ENCODE measurements at places on chromosomes 11 and 22. TPM values are rescaled to one million over a fixed set of nuclear protein-coding genes. Genes with fewer than 3 reads are reported as not detected.
A peak's percentile ranks its signal among the peaks of the same experiment; 100 is the strongest.

Gene HEPHL1
- not detected for total RNA-seq

Gene OSBP2
- total RNA-seq = 3.7 TPM

DNA sequence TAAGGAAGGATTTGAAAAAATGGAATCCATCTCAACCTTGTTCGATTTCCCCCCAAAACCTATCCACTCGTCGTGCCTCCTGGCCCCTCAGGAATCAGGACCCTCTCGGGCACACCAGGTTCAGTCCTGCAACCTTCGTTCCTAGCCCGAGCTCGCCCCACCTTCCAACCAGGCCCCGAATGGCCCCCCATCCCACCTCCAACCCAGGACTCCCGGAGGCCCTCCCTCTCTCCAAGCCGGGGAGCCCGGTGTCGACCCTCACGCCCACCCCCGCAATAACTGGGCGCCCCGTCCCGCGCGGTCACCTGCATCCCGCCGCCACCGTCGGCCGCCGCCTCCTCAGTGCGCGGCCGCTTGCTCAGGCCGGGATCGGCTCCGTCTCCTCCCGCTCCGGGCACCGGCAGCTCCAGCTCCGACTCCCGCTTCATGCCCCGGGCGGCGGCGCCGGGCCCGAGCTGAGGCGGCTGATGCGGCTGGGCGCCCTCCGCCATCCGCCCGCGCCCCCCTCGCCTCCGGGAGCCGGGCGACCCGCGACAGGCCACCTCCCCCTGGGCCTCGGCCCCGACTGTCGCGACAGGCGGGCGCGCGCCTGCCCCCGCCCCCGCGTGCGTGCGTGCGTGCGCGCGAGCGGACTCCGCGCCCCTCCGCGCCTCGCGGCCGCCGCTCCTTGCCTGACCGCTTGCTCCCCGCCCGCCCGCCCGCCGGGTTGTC is 534 bp downstream of the RBFOX2 start:
- DNase-seq = peak; percentile 51

Gene ANKK1
- not detected for total RNA-seq

Gene TRABD
- 111 TPM for total RNA-seq

DNA sequence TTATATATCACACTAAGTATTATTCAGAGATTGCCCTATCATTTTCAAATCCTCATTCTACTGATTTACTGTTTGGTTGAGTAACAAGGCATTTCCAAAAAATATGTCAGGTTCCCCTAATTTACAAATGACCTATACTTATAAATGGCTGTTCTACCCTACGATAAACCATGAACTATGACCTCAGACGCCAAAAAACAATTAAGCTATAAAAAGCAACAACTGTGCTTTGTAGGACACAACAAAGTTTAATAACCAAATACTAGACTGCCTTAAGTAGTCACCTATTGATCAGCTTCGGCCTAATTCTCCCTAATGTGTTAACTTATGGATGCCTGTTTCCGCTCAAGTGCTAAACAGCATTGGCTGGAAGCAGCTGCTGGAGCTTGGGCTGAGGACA is 53.2 kb downstream of the PICALM start:
- no peak for DNase-seq

Gene C1QTNF6
- total RNA-seq = 6.8 TPM

DNA sequence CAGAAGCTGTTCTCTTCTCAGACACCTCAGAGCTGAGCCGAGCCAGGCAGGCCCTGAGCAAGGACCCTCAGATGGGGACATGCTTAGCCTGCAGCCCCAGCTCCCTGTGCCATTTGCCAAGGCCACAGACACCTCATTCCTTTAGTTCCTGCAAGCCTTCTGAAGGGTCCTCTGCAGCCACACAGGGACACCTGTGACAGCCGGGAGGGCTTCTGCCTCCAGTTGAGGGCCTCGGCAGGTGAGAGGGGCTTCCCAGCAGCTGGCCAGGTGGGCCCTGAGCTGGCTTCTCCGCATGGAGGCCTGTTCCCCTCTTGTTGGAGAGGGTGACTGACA is 18.2 kb downstream of the INCENP start:
- peak; percentile 42 for DNase-seq

Gene APOL4
- 2.5 TPM for total RNA-seq

- no peak for DNase-seq
These were observed 295.6 kb downstream of the DDX10 start for GRCh38 chr11:108960501-108960900.

DNA sequence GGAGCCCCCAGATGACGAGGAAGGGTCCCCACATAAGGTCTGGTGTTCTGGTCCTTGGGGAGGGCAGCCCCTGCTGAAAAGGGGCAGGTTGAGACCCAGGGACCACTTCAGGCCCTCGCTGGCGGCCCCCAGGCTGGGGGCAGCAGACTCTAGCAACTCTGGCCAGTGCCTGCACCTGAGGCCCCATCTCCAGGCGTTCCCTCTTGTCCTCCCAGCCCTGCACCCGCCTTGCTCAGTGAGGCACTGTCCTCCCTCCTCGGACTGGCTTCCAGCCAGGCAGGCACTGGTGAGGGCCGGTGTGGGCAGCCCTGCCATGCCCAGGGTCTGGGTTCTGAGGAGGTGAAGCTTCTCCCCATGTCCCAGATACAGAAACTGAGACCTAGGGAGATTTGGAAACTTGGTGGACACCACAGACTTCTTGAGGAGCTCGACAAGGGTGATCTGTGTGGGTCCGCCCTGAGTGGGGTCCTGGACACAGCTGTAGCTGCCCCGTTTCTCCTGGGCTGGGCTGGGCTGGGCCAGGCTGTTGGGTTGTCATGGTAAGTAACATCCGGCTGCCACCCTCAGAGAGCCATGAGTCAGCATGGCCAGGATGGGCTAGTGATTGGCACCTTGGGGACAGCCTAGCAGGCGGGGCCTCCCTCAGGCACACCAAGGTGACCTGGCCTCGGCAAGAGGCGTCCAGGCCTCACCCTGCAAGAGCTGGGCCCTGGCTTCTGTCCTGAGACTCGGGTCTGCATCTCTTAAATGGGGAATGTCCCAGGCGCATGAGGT is 11.1 kb upstream of the PHLDA2 start:
- no peak for DNase-seq

Gene C22orf23
- 0.85 TPM for total RNA-seq

Gene TMEM184B
- 51.9 TPM for total RNA-seq

Gene TPBGL
- total RNA-seq = not detected

- no peak for DNase-seq
These were observed 900.3 kb downstream of the OPCML start for GRCh38 chr11:132631989-132632388.

- DNase-seq = peak; percentile 29
These were observed 48.7 kb downstream of the IGF2 start for GRCh38 chr11:2090172-2091111.

Gene MISFA
- not detected for total RNA-seq

- no peak for DNase-seq
These were observed 2.0 kb downstream of the CYTH4 start for GRCh38 chr22:37284126-37284804.

DNA sequence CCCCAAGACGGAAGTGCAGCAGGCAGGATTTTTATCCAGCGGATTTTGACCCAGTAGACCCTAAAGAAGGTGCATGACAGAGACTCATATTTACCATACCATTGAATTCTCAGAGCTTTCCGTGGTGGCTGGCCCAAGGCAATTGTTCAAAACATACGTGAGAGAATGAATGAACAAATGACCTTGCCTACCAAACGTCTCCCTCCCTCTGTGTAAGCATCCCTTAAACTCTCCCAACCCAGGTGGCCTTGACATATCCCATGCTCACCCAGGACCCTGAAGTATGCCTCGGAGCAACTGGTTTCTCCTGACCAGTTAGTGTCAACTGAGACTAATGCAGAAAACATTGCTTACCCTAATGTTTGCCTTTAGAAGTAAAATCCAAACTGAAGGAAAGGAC is 154.9 kb downstream of the TEAD1 start:
- DNase-seq = no peak

DNA sequence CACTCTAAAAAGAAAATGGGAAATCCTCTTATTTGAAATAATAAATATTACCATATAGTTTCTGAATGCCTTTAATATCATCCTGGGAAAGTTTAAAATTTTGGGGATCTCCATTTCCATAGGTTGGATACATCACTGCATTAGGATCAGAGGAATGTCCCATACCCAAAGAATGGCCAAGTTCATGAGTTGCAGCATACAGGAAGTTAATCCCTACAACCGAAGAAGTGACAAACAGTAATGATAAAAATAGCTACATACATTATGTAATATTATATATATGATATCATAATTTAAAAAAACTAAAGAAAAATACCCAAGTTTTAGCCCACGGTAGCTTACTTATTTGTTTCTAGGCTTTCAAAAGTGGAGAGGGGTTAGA is 7.4 kb downstream of the MMP7 start:
- no peak for DNase-seq

DNA sequence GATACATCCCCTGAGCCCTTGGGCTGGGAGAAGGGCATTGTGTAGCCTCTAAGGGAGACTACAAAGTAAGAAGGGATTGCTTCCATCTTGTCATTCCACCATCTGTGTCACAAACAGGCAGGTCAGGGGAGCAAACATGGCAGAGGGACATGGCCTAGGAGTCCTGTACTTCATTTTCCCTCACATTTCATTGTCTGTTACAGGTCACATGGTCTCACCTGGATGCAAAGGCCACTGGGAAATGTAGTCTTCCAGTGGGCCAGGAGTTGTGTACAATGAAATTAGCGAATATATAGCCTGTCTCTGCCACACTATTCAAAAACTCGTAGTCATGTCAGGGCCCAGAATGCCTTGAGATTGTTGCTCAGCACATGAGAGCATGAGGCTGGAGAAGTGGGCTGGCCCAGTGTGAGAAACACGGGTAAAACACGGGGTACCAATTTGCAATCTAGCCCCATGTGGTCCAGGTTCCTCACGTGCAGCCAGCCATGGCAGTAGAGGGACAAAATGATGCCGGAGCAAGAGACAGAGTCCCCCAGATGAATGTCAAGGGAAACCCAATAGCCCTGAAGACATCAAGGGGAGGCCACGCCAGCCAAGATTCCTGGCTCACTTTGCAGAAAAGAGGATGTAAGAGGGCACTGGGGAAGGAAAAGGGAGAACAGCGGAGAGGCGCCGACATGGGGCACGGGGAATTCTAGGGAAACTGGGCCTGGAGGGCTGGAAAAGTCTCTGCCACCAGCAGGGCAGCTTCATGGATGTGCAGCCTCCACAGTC is 47.7 kb upstream of the EMID1 start:
- DNase-seq = no peak

DNA sequence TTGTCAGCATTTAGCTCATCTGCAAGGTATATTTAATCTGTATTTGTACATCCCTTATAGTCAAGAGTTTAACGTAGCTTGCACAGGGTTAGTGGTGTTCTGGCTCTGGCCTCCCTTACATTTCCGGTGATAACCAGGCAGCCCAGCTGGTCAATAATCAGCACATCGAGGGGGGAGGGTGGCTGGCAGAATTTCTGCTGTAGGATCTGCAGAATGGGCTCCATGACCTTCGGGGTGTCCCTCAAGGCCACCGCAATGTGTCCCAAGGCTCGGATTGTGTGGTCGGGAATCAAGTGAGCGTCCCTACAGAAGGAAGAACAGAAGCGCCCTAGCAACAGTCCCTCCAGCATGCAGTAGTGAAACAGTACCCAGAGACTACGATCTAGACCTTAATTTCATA is 25.1 kb downstream of the SERPIND1 start:
- no peak for DNase-seq

Gene SCN3B
- 1.8 TPM for total RNA-seq

- DNase-seq = no peak
These were observed 368.3 kb upstream of the SYN3 start for GRCh38 chr22:33426451-33426850.

DNA sequence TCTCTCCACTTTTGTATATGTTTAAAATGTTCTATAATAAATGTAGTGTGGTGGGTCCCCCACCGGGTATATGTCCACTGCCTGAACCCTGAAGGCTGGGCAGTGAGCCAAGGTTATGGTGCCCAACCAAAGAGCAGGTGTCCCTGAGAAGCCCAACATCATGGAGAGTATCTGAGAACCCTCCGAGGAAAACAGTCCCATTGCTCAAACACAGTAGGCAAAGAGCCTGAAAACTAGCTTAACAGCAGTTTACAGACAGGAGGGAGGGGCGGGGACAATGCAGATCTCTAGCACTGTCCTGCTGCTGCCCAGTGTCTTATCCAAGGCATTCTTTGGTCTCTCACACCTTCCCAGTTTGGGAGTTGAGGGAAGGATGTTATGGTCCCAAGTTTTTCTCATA is 91.0 kb downstream of the TMPRSS5 start:
- no peak for DNase-seq

GRCh38 chr22:32623943-32624342 is 149.3 kb downstream of the FBXO7 start:
- DNase-seq = no peak

GRCh38 chr22:25645266-25645665 is 80.8 kb downstream of the GRK3 start:
- no peak for DNase-seq

Gene GALR3
- not detected for total RNA-seq

Gene BDNF
- 1.3 TPM for total RNA-seq

- no peak for DNase-seq
These were observed 177.5 kb downstream of the FAM181B start for GRCh38 chr11:82556210-82556609.

DNA sequence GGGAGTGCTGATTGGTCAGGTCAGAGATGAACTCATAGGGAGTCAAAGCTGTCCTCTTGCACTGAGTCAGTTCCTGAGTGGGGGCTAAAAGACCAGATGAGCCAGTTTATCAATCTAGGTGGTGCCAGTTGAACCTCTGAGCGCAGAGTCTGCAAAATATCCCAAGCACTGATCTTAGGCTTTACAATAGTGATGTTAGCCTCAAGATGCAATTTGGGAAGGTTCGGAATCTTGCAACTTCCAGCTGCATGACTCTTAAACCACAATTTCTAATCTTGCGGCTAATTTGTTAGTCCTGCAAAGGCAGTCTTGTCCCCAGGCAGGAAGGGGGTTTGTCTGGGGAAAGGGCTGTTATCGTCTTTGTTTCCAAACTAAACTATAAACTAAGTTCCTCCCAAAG is 92.3 kb upstream of the PARVA start:
- no peak for DNase-seq

GRCh38 chr11:46588915-46589314 is 4.9 kb downstream of the AMBRA1 start:
- DNase-seq = no peak

Gene IL17REL
- total RNA-seq = 1.1 TPM

Gene NLRP10
- total RNA-seq = not detected

Gene ABCC8
- 22.9 TPM for total RNA-seq

DNA sequence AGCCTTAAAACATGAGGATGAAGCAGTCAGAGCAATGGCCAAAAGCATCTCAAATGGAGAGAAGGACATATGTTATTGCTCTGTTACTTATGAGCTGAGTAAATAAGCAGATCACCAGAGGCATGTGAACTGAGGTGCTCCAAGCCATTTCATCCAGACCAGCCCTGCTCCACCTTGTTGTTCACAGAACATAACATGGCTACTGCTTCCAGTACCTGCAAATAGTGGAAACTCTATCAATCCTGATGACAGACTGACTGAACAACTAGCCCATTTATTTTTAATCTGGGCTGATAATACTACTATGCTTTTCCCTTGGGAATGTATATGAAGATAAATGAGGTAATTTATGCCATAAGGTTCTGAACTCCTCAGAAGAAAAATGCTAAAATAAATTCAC is 1164.7 kb downstream of the FAM181B start:
- no peak for DNase-seq

Measured in Peyer's patch (tissue), 4 donors.